ENCODE measurements at places on chromosomes 5 and 9.

DNA sequence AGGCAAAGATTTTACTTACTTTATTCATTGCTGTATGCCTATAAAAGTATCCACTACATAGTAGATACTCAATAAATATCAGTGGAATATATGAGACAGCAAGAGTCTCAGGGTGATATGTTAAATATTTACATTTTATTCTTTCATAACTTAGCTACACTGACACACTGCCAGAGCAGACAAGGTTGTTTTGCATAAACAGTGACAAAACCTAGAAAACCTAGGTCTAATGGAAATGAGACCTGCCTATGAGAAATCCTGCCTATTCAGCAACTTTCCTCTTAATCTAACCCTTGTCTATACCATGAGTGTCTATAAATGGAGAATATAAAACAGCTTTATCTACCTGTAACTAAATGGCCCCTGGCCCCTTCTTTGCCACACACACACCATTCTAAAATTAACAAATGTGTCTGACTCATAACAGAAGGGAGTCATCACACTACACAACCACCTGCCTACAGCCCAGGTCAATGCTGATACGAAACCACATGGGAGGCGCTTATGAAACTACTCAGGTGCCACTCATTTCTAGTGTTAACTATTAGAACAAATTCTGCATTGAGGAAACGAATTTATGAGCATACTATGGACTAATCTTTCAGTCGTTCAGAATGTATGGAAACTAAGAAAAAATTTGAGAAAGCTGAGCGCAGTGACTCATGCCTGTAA lies 60.3 kb downstream of the UBAP2 start:
- no peak for DNase-seq

DNA sequence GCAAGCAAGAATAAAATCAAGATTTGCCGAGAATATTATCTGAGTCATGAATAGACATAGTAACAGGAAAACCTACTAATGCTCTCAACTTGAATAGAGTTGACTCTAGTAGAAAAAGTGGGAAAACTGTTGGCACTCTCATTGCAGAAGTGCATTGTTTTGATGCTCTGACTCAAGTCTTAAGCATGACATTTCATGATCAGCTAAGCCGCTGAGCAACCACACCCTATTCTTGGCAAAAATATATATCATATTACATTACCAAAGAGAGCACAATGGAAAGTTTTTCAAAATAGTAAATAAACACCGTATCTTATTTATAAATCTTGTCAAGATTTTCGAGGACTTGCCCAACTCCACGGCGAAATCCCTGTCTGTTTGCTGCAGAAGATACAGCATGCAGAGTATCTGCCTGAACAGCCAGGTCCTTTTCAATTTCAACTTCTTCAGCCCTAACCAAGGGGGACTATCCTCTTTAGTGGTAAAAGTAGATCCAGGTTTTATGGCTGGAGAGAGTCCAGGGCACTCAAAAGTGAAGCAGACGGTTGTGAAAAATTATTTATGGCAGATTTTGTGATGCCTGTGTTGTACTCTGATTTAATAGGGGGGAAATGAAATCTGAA lies 13.9 kb upstream of the ADAMTSL1 start:
- DNase-seq, result no peak

GRCh38 chr9:126421567-126422428 lies 95.2 kb downstream of the MVB12B start:
- no peak for DNase-seq

DNA sequence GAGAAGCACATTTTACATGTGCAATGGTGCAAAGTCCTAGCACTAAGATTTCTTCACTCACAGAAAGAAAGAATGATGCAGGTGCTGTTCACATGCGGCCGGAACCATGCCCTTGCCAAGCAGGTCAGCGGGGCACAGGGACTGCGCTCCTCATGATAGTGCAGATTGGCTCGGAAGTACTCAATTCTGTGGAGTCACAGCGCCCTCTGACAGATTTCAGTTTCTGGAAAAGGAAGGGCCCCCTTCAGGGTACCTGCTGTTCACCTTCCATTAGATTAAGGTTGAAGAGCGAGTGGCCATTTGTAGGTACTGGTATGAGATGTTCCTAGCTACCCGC lies 75.7 kb downstream of the TMC1 start:
- no peak for DNase-seq

- DNase-seq, result peak; percentile 54
Measured at GRCh38 chr5:116361171-116361967, 213.3 kb downstream of the SEMA6A start.

DNA sequence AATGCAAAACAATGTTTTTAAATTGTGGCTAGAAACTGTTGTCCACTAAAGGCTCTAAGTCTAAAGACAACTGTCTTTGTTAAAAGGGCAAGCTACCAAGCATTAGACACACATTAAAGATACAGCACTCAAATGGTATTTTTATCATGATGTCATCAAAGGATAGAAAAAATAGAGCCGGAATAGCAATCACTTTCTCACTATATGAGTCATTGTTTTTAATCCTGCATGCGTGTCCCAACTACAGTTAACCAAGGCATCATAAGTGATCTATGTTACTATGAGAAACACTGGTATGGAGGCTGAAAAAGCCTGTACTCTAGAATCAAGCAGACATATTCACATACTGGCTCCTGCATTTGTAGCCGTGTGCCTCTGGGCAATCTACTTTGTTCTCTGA lies 1.9 kb upstream of the PJA2 start:
- DNase-seq, result peak; percentile 50

DNA sequence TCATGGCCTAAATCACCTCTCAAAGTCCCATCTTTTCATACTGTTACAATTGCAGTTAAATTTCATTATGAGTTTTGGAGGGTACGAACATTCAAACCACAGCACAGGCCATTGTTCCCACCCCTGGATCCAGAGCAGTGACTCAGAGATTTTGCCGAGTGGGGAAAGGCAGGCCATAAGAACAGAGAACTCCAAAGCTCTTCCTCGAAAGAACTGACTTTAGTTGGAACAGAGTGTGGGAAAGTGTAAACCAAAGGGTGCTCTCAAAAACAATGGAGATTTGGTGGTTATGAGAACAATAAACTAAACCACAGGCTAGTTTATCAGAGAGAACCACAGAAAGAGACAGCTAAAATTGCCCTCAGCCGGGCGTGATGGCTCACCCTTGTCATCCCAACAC lies 19.4 kb upstream of the GRPEL2 start:
- no peak for DNase-seq

- DNase-seq, result no peak
Measured at GRCh38 chr9:2193552-2193951, 178.4 kb downstream of the SMARCA2 start.

GRCh38 chr9:130443840-130444492 lies 795 bp upstream of the ASS1 start:
- DNase-seq, result no peak

- no peak for DNase-seq
Measured at GRCh38 chr5:123997064-123997461, 485.1 kb downstream of the CSNK1G3 start.

- DNase-seq, result no peak
Measured at GRCh38 chr9:131951905-131952304, 127.8 kb downstream of the MED27 start.

GRCh38 chr5:167177736-167178135 lies 1113.7 kb upstream of the WWC1 start:
- DNase-seq, result no peak

GRCh38 chr5:174338185-174339010 lies 292.9 kb downstream of the NSG2 start:
- no peak for DNase-seq

- no peak for DNase-seq
Measured at GRCh38 chr5:133384120-133384855, 228.1 kb downstream of the FSTL4 start.

DNA sequence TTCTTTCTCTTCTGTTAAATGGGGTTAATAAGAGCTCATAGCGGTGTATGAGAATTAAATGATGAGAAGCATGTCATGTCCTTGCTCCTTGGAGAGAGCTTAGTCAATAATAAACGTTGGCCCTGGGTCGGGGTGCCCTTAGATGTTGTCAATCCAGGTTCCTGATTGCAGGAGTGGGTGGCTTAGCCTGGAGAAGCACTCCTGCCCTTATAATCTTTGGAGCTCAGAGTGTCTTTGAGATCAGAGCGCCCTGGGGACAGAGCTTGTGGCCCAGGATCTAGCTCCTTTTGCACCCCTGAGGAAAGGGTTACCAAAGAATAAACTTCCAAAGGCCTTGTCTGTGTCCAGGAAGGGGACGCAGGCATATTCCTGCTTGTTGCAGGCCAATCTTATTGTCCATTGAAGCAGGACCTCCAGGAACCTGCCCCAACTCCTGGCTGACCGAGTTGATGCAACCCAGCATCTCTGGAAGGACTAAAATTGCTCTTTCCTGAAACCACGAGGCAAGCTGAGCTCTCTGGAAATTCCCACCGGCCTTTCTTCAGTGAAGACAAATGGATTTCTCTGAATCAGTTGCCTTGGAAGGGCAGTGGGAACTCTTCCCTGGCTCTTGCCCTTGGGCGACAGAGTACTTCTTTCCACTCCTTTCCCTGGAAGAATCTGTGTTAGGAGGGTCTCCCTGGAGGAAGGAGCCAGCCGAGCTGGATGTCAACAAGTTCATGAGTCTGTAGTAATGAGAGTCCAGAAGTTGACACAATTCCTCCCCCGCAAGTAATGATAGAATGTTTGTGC lies 6.4 kb upstream of the AMBP start:
- no peak for DNase-seq

DNA sequence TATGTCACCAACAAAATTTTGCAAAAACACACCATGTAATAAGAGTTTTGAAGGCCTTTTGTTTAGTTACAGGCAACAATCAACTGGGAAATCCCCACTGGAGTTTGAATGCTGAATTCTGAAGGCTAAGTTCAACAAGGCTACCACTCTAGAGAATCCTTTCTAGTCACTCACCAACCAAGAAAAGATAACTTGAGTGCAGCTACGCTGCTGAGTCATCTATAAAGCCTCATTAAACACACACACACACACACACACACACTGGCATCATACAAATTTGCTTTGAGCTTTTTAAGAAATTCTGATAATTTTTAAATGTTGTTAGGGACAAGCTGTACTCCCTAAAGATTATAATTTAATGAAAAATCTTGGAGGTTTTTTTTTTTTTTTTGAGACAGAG lies 219.6 kb downstream of the DENND1A start:
- DNase-seq, result no peak

DNA sequence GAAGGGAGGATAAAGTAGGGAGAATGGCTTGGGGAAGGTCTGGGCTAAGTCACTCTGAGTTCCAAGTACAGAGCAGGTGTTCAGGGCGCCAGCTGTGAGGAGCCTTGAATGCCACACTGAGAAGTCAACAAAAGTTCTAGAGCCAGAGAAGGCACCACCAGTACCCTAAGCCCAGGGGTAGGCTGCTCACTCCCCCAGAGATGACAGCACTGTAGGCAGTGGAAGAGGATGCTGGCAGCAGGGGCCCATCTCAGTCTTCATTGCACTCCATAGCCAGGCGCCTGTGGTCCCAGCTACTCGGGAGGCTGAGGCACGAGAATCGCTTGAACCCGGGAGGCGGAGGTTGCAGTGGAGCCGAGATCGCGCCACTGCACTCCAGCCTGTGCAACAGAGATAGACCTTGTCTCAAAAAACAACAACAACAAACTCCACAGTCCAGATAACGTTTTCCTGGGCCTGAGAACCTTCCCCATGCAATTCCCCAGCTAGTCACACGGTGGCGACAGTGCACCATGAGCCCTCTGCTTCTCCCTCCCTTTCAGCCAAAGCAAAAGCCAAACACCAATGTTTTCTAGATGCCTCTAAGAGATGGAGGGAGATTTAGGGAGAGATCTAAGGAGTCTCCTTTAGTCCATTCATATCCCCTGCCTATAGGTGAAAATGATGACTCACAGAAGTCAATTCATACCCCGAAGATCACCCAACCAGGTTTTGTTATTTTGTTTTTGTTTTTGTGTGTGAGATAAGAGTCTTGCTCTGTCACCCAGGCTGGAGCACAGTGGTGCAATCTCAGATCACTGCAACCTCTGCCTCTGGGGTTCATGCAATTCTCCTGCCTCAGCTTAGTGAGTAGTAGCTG lies 19.8 kb upstream of the NSD1 start:
- DNase-seq, result peak; percentile 71

- no peak for DNase-seq
Measured at GRCh38 chr5:132714456-132715307, 22.7 kb downstream of the KIF3A start.

GRCh38 chr9:92616199-92616641 lies 53.7 kb downstream of the IPPK start:
- no peak for DNase-seq

- DNase-seq, result no peak
Measured at GRCh38 chr9:79974806-79975422, 403.1 kb downstream of the TLE4 start.

- no peak for DNase-seq
Measured at GRCh38 chr5:128338649-128339048, 199.4 kb downstream of the FBN2 start.

- DNase-seq, result no peak
Measured at GRCh38 chr9:28293369-28294090, 720.2 kb upstream of the C9orf72 start.

- no peak for DNase-seq
Measured at GRCh38 chr5:133147411-133147810, 95.6 kb downstream of the HSPA4 start.

DNA sequence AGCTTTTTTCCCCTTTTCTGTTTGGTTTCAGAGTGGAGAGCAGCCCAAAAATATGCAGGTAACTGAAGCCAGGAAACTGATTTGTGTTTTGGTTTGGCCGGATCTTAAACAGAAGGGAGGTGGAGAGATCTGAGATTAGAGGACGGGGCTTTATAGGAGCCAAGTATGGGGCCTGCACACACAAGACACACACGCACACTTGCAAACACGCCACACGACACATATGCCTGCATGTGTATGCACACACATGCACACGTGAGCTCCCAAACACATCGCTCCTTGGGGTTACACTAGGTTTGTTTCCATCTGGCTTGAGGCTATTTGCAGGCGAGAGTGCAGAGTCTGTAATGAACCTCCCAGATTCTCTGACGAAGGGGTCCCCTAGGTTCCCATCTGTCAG lies 18.3 kb downstream of the BTNL9 start:
- no peak for DNase-seq

DNA sequence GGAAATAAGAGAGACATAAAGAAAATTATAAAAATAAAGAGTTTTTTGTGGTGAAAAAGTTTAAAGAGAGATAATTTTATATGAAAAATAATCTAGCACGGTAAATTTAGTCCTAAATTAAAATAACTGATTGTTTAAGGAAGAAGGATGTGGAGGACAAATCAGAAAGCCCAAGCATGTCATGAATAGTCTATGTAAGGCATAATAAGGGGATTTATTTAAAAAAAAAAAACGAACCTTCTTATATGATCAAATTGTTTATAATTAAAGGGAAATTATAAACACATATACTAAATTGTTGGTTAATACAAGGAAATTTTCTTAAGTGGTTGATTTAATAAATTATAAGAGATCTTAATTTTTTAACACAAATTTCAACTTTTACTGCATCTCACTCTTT lies 551.8 kb upstream of the TYRP1 start:
- peak; percentile 0 for DNase-seq

DNA sequence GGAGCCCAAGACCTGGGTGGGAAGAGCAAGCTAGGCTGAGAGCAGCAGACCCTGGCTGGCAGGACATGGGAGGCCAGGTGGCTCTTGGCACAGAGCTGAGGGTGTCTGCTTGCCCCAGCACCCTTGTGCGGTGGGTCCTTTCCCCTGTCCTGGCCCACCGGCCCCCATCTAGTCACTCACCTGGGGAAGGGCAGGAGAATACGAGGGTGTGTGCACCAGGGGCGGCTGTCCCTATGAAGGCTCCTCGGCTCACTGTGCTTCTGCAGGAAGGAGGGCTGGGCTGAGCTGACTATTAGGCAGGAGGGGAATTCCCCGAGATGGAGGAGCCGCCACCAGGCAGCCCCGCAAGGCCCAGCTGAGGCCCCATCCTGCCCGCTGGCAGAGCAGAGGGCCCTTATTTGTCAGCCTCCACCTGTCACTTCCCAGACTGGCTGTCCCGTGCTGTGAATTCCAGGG lies 6.1 kb upstream of the TNIP1 start:
- DNase-seq, result no peak

Data from A673 (cell line).